ENCODE measurements at places on chromosomes 4 and X.
A peak's percentile ranks its signal among the peaks of the same experiment; 100 is the strongest.

GRCh38 chrX:12304261-12304660 lies 166.0 kb downstream of the FRMPD4 start:
- DNase-seq, result no peak

DNA sequence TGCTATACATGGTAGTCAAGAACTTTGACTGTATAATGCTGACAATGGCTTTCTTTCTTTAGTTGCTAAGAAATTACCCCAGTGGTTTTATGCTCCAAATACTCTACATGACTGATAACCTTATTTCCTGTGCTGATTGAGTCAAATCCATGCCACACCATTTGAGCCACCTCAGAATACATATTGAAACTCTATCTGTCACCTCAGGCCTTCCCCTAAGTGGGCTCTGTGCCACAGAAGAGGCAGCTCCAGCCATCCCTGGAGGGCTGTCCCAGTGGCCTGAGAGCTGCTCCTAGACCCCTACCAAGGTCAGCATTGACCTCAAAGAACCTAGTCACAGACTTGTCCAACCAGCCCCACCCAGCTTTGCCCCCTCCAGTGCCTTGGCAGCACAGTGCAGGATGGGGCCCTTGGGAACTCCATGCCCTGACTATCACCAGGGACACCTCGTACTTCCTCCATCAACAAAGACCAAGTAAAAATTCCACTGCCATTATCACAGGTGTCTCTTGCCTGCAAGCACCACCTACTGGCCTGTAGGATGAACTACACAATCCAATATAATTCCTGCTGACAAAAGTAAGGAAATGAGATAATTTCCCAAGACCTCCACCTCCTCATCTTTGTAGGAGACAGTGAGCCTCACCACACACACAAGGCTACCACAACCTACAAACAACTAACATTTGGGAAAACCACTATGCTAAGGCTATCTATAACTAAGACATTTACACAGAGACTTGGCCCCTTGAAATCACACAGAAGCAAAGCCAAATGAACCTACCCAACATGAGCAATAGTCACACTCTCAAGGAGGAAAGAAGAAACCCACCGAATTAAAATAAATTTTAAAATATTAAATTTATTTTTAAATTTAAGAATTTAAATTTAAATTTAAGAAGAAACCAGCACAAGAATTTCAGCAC lies 239.9 kb downstream of the NKX6-1 start:
- DNase-seq, result peak; percentile 7

GRCh38 chr4:87077914-87078585 lies 142.4 kb downstream of the KLHL8 start:
- DNase-seq, result no peak

DNA sequence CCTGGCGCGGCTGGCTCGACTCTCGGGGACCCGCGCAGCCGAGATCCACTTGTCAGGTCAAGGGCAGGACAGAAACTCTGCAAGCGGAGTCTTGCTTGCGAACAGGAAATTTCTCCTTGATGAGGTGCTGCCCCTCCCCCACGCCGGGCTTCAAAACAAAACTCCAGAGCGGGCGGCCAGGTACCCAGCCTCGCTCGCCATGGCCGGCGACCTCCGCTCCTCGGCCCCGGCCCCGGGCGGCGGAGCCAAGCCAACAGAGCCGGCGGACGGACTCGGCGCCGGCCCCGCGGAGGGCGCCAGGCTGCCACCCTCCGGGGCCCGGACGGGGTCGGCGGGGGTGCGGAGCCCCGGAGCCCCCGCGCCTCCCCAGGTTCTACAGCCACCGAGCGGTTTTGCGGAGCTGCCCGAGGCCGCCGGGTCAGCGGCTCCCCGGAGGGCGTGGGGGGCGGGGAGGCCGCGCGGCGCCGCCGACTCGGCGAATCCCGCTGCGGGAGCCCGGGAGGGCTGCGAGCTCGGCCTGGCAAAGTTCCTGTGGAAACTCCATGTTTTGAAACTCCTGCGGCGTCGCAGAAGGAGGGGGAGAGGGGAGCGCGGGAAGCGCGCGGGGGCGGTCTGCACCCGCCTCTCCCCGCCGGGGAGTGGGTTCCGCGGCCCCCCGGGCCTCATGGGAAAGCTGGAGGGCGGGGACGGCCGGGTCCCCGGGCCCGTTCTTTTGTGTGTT lies 11.7 kb upstream of the BCOR start:
- peak; percentile 9 for DNase-seq

GRCh38 chr4:87846226-87846625 lies 13.5 kb downstream of the MEPE start:
- no peak for DNase-seq

DNA sequence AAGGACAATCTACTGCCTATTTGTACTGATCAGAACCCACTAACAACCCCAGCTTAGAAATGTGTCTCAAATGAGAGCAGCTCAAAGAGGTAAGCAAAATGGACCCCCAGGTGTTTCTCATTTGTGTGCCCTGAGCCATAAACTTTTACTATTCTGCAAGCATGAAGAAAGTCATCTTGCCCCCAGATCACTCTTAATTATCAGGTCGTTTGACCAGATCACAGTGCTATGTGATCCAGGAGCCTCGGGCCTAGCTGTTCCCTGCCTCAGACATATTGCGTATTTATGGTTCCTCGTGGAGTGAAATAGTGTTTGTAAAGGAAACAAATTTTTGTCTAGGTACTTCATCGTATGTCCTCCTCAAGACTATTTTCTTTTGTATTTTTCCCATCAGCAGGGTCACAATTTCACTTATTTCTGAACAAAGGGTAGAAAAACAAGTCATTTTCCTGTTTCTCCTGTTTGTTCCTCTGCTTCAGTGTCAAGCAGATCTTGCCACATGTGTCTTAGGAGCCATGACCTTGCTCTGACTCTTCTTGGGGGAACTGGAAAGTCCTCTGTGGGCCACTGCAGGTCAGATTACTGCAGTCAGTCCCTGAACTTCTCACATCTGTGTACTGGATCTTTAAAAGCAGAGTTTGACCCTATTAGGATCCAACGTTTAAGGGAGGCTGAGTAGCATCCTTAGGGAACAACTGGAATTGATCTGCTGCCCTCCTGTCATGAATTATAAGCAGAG lies 194.9 kb downstream of the PALLD start:
- no peak for DNase-seq

All from hematopoietic multipotent progenitor cell treated with erythropoietin and hydrocortisone succinate and interleukin-3 and kit ligand, for 17 days (in vitro differentiated cells).